ENCODE measurements at places on chromosomes 7 and 10. TPM values are rescaled to one million over a fixed set of nuclear protein-coding genes. Genes with fewer than 3 reads are reported as not detected.

GRCh38 chr10:119737823-119738222 lies 12.0 kb downstream of the INPP5F start:
- no peak for DNase-seq

Gene SFR1
- total RNA-seq = 7.6 TPM

DNA sequence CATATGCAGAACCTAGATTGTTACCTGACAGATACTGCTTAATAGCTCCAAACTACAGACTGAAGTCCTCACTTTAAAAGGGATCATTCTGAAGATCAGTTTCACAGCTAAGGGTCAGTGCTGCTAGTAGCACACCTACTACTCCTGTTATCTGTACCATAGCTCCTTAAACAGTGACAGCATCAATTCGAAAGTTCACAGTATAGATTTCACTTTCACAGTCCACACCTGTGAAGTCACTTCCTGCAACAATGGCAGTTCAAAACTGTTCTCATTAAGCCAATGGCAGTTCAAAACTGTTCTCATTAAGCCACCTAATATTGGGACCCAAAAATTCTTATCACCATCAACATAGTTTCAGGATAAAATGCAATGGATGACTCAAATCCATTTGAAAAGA lies 10.7 kb upstream of the FHIP2A start:
- DNase-seq = no peak

GRCh38 chr10:110865186-110865808 lies 6.4 kb upstream of the PDCD4 start:
- no peak for DNase-seq
